ENCODE measurements at places on chromosomes 2 and 18.

- no peak for DNase-seq
Observed at GRCh38 chr2:96954011-96954846, 32.2 kb downstream of the FAM178B start.

DNA sequence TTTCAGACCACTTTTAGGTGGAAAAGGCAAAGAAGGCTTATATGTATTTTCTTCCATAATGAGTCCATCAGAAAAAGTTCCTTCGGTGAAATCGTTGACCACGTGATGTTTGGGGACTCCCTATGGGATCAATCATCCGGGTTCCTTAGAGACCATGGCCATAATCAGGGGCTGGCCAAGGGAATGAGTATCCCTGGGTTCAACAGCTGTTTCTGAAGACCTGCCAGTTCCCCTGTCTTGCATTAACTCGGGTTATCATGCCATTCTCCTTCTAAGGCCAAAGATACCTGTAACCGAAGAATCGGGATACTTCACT, 18.7 kb upstream of the TMEM177 start:
- DNase-seq = no peak

DNA sequence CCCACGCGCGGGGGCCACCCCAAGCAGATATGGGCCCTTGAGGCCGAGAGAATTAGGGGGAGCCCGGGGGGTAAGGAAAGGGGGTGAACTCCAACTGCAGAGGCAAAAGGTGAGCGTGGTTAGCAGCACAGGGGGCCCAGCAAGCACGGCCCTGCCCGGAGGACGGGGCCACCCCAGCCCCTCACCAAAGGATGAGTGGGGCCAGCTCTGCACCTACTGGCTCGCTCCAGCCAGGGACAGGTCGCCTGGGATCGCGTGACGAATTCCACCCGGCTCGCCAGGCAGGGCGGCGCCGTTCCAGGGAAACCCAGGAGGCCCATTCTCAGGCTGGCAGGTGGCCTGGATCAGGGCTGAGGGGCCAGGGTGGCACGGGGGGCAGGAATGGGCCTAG, 38.6 kb downstream of the BIN1 start:
- DNase-seq = no peak

- no peak for DNase-seq
Observed at GRCh38 chr2:5690286-5690685, 1.9 kb upstream of the SOX11 start.

- DNase-seq = no peak
Observed at GRCh38 chr2:228458364-228458763, 276.9 kb upstream of the SPHKAP start.
